ENCODE measurements at places on chromosomes 1 and 21.

GRCh38 chr1:109664671-109665070, 3.2 kb upstream of the GSTM2 start:
- DNase-seq: no peak

DNA sequence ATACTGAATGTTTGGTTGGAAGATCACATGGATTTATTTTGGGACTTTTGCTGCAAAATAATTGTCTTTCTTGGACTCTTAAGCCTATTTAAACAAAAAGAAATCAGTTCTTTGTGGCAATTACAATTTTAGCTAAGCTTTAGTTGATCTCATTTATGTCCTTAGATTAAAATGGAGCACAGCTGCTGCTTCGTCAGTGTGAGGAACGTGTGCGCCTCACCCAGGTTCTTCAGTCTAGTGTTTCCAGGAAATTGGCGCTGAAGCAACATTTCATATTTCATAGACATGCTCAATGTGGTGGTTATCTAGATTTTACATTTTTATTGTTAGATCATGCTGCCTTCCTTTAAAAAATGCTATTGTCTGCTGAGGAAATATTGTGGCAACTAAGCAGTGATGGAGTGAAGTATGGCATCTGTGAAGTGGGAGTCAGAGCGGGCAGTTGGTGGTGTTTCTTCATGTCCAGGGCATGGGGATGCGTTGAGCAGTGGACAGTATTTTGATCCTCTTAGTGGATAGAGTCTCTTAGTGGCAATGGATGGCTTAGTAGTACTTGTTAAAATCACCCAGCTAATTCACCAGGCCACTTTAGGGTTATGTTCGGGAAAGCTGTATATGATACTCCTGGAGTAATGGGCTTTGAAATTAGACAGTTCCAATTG, 5.6 kb downstream of the DDI2 start:
- DNase-seq: no peak

DNA sequence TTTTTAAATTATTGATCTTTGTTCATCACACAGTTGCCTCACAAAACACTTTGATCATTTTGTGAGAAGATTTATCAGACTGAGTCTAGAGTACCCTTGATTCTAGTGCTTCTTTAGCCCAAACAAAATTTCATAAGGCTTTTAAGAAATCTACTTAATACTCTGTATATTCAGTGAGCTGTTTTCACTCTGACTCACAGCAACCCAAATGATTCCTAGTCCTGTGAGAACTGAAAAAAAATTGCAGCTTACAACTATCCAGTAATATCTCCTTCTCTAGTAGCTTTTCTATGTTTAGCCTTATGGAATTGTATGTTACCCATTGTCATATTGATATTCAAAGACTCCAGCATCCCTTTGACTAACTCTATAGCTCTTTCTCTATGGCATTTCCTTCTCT, 915.6 kb downstream of the AMY1C start:
- no peak for DNase-seq

- DNase-seq: peak; percentile 12
Observed at GRCh38 chr1:196902344-196902743, 14.5 kb downstream of the CFHR4 start.

GRCh38 chr1:151990856-151991198, 2.8 kb downstream of the S100A10 start:
- DNase-seq: peak; percentile 55

DNA sequence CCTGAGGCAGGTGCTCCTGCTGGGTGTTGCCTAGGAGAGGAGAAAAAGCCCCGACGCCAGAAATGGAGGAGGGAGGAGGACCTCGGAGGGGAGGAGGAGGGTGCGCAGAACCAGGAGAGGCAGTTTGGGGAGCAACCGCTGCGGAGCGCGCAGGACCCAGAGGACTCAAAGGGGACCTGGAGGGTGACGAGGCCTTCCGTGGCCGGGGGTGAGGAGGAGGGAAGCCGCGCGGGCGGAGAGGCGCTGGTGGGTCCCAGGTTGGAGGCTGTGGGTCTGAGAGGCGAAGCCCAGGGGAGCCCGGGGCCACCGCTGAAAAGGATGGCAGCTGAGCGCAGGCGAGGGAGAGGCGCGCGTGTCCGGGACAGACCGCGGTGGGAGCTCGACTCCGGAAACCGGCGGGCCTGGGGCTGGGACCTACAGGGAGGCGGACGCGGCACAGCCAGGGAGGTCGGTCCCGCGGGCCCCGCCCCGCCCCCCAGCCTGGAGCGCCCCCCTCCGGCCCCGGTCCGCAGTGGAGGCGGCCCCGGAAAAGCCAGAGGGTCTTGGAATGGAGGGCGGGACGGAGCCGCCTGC, 15.1 kb downstream of the RNF223 start:
- DNase-seq: peak; percentile 18

DNA sequence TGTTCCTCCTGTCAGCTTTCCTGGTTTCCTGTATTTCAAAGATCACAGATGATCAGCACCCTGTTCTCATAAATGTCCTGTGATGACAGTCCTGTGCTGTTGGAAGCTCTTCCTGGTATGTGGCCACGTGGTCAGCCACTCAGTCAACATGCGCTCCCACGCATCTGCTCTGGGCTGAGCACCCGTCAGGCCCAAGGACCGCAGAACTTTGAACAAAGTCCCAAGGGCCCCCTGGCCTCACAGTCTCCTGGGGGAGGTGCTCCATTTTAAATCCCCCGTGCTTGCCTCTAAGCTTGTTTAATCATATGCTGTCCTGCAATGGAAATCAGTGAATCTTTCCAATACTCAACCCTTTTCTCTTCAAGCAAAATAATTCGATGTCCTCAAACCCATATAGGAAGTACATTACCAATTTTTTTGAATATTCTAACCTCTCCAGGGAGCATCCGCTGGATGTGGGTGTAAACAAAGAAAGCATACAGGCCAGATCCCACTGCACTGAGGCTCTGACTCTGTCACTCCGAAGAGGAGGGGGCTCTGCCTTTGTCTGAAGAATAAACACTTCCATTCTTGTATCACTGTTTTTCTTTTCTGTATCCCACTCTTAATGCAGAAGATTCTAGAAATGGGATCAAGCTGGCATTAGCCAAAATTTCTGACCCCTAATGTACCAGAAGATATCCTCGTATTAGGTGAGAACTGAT, 250.3 kb downstream of the SDCCAG8 start:
- DNase-seq: no peak

GRCh38 chr1:66346057-66346795, 187.7 kb upstream of the SGIP1 start:
- DNase-seq: no peak

GRCh38 chr1:150563340-150564038, 14.3 kb downstream of the ADAMTSL4 start:
- no peak for DNase-seq

DNA sequence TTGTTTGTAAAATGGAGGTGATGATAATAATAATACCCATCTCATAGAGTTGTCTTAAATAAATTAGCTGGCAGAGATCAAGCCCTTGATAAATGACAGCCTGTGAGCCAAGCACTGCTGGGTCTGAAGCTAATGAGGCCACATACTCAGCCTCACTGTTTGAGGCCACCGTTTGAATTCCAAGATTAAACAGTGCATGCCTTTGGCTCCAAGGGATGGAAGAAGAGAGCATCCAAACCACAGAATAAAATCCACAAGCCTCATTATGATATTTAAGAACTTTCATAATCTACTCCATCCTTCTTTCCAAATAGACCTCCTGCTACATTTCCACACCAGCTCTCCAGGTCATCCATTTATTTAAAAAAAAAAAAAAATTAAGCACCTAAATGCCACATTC, 29.0 kb downstream of the TGFBR3 start:
- no peak for DNase-seq

- DNase-seq: no peak
Observed at GRCh38 chr1:32929366-32929765, 28.2 kb upstream of the TMEM54 start.

Measured in HEK293T (cell line).